SHP77 treated with DMSO at 0.1 percent for 48 hours (cell line): ENCODE measurements at places on chromosomes 6 and 20.

- DNase-seq: no peak
These were observed 39.6 kb downstream of the DUSP22 start for GRCh38 chr6:331622-332521.

DNA sequence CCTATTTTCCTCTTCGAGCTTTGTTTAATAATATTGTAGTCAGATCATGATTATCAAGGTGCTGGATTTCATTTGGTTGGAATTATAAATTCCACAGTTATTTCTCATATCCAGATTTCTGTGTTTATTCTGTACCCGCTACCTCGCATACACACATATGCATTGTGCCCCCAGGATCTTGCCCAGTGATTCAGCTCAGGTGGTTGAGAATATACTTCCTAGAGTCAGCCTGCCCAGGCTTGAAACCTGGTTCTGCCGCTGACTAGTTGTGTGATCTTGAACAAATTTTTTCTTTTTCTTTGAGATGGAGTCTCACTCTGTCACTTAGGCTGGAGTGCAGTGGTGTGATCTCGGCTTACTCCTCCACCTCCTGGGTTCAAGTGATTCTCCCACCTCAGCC is 14.7 kb downstream of the GINM1 start:
- no peak for DNase-seq

- DNase-seq: no peak
These were observed 46.4 kb upstream of the DST start for GRCh38 chr6:56689114-56689513.

GRCh38 chr20:53738039-53738944 is 144.7 kb upstream of the ZNF217 start:
- DNase-seq: no peak

DNA sequence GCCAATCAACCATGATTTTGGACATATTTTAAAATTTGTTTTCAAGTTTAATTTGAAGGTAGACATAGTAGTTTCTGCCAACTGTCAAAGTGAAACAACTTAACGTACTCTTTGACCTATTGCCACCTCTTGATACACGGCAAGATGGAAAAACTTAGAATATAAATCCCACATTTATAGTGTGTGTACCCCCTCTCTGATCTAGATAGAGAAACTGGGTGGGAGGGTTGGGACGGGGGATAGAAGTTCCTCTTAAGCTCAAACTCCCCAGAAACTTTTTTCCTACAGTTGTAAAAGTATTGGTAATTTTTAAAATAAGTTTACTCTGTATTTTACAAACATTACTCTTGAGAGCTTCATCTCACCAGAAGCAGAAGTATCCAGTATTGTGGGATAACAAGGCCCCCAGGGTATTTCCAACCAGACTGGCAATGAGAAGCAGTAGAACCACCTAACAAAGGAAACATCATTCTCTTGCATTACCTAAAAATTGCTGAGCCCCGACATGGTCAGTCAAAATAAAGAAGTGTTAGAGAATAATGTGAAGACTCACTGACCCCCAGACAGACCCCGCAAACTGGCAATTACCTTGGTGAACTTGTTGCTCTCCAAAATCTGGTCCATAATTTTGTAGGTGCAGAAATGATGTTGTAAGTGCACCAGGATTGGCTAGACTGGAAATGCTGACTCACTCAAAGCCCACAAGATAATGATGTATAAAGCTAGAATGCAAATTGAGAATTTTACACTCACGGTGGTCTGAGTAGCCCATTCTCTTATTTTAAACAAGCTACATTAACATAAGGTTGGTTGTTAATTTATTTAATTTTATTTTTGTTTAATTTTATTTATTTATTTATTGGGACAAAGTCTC is 74.7 kb upstream of the TNFAIP3 start:
- DNase-seq: no peak
